Mammary epithelial cell (primary cell): ENCODE measurements at places on chromosomes 2 and 18. TPM values are rescaled to one million over a fixed set of nuclear protein-coding genes. Genes with fewer than 3 reads are reported as not detected.

The ERICH2 gene
- 1.7 TPM for total RNA-seq

The SPHKAP gene
- not detected in 2 replicates for total RNA-seq

The PDE11A gene
- total RNA-seq, result 0.19 TPM in 1 of 2 replicates, not detected in the other

The CSRNP3 gene
- total RNA-seq, result 0.56 and 0.59 TPM in 2 replicates

The ATP6V1B1 gene
- total RNA-seq, result not detected in 2 replicates

The RAMP1 gene
- not detected in 2 replicates for total RNA-seq

DNA sequence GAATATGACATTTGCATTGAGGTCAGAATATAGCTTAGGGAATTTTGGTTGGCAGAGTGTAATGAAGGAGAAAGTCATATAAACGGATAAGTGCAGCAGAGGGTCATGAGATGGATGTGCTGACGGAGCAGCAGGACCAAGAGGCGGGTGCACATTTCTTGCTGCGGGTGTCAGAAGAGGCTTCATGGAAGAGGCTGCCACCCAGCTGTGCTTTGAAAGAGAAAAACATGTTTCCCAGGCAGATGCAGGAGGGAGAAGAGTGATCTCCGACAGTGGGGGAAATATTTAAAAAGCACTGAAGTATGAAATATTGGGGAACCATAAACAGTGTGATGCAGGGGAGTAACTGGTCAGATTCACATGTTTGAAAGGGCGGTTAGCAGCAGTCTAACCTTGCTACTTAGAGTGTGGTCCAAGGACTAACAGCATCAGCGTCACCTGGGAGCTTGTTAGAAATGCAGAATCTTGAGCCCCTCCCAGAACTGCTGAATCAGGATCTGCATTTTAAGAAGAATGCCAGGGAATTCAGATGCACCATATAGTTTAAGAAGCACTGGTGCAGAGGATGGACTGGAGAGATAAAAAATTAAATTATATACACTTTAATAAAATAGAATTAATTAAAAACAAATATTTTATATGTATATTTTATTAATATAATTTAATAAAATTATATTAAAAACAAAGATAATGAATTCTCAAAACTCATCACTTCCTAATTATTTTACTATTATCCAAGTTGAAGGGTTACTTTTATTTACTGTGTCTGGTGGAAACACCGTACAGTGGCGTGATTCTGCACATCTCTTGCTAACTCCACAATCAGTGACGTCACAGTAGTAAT, 36.1 kb upstream of the SCYGR1 start:
- no peak for DNase-seq

DNA sequence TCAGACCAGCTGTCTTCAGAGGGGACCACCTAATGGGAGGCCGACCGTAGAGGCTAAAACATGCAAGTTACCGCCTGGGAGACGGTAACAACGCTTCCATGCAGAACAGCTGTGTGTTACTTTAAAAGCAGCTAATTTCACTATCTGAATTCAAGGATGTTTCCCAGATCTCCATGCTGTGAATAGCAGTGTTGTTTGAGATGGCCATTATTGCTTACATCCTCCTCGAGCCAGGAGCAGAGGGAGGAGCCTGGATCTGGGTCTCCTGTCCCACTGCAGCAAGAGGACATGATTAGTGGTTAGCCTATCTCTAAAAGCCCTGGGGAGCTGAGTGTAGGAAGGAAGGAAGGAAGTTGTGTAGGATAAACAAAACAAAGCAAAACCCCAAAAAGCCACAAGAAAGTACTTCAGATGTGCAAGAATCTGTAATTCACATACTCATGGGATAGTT, 50.9 kb downstream of the ACTR2 start:
- no peak for DNase-seq

- no peak for DNase-seq
Observed at GRCh38 chr2:1233281-1233680, 180.0 kb upstream of the TPO start.

GRCh38 chr2:11234309-11234708, 79.0 kb downstream of the SLC66A3 start:
- no peak for DNase-seq

DNA sequence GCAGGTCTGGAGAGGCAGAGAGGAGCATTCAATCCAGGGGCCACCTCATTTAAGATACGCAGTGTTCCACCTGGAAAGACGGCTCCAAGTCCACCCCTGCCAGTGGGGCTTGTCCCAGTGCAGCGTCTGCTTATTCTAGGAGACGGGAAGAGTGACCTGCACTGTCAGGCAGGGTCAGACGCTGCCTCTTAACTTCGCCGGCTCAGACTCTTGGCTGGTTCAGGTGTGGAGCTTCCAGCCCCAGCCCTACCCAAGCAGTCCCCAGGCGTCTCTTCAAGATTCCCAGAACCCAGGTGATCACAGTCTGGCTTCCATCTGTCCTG, 208.5 kb downstream of the TFCP2L1 start:
- DNase-seq, result no peak

DNA sequence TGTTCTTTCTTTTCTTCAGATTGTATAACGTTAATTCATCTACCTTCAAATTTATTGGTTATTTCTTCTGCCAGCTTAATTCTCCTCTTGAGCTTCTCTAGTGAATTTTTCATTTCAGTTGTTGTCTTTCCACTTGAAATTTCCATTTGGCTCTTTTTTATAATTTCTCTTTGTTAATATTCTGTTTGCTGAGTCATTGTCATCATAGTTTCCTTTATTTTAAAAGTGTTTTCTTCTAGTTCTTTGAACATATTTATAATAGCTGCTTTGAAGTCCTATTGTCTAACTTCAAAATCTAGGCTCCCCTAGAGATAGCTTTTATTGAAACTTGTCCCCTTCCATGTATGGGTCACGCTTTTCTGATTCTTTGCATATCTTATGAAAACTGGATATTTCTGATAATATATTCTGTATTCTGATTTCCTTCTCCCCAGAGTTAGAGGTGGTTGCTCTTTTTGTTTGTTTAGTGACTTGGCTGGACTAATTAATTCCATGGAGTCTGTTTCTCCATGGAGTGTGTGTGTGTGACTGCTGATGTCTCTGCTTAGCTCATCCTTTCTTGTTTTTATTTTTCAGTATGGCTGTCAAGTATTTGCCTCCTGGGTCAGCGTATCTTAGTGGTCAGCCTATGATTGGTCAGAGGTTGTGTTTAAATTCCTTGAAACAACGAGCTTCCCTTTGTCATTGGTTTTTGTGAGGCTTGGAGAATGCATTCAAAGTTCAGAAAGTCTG, 47.6 kb downstream of the DIS3L2 start:
- DNase-seq, result no peak

DNA sequence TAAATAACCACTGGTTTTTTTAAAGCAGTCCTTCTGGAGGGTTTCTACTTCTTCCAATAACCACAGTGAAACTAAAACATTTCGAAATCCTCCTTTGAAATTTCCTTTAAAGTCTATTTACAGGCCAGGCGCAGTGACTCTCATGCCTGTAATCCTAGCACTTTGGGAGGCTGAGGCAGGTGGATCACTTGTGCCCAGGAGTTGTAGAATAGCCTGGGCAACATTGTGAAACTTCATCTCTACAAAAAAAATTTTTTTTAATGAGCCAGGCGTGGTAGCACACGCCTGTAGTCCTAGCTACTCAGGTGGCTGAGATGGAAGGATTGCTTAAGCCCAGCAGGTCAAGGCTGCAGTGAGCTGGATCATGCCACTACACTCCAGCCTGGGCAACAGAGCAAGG, 15.2 kb downstream of the KIDINS220 start:
- peak; percentile 45 for DNase-seq

GRCh38 chr2:234363647-234364294, 133.1 kb downstream of the ARL4C start:
- no peak for DNase-seq

- no peak for DNase-seq
Observed at GRCh38 chr2:19351899-19352697, 6.3 kb downstream of the OSR1 start.

DNA sequence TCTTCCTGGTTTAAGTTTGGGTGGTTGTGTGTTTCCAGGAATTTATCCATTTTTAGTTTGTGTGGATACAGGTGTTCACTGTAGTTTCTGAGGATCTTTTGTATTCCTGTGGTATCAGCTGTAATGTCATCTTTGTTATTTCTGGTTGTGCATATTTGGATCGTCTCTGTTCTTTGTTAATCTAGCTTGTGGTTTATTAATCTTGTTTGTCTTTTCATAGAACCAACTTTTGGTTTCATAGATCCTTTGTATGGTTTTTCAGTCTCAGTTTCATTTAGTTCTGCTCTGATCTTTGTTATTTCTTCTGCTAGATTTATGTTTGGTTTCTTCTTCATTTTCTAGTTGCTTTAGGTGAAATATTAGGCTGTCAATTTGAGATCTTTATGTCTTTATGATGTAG, 202.4 kb upstream of the ZSWIM2 start:
- no peak for DNase-seq

GRCh38 chr2:115691409-115691808, 1249.0 kb downstream of the DPP10 start:
- no peak for DNase-seq

DNA sequence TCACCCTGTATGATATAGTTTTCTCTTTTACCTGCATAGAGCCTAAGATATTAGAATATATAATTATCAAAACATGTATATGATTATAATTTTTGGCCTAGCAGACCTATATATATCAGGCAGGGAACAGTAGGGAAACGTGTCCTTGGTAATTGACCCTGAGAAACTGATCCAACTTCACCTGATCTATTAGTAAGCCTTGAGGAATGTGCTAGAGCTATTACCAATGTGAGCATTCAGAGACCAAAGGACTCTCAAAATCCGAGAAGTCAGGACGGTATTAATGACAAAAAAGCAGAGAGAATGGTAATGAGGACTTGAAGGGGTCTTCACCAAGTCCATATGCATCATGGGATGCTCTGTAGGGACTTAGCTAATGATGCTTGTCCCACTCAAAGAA, 571.9 kb downstream of the CPS1 start:
- peak; percentile 20 for DNase-seq

GRCh38 chr2:228224410-228224809, 42.9 kb upstream of the SPHKAP start:
- no peak for DNase-seq

DNA sequence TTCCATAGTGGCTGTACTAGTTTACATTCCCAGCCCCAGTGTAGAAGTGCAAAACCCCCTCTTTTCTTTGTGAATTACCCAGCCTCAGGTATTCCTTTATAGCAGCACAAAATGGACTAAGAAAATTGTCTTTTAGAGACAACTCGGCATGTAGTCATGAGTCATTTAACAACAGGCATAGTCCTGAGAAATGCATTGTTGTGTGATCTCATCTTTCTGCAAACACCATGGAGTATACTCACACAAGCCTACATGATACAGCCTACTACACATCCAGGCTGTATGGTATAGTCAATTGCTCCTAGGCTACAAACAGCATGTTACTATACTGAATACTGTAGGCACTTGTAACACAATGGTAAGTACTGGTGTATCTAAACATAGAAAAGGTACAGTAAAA, 44.4 kb upstream of the MBP start:
- DNase-seq, result peak; percentile 54
